Activated T-cell treated with anti-CD3 and anti-CD28 coated beads for 4 hours (primary cell): ENCODE measurements at places on chromosomes 7 and 10.

GRCh38 chr7:139068544-139069399, 32.9 kb upstream of the ZC3HAV1L start:
- DNase-seq, result no peak

DNA sequence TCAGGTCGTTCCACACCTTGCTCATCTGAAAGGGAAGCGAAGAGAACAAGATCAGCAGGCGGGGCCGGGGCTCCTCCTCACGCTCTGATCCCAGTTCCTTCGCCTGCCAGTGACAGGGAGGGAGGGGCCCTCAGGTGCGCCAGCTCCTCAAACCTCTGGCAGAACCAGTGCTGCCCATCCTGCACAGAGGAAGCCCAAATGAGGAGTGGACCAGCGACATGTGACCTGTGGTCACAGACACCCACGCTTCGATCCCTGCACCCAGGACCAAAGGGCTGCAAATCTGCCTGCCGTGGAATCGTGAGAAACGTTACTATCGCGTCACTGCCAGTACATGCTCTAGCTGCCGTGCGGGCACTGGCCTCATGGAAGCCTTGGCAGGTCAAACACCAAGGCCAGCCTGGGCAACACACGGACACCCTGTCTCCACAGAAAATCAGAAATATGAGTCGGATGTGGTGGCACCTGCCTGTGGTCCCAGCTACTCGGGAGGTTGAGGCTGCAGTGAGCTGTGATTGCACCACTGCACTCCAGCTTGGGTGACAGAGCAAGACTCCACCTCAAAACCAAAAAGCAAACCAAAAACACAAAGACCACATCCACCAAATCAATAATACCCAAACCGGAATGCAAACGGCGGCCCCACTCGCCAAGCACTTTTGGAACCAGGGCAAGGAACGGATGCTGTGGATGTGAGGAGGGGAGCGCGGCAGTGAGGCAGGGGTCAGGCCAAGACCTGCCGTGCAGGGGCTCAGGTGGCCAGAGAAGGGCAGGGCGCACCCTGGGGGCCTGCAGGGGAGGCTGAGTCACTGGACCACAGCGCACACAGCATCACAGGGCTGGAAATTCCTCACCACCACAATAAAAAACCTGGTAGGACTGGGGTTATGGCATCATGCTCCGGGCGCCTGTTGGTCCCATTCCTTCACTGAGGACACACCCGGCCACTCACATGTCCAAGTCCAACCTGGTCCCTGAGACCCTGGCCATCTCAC, 13.4 kb downstream of the NUDT1 start:
- DNase-seq, result no peak

- DNase-seq, result no peak
Measured at GRCh38 chr7:4460597-4460996, 221.5 kb upstream of the FOXK1 start.

DNA sequence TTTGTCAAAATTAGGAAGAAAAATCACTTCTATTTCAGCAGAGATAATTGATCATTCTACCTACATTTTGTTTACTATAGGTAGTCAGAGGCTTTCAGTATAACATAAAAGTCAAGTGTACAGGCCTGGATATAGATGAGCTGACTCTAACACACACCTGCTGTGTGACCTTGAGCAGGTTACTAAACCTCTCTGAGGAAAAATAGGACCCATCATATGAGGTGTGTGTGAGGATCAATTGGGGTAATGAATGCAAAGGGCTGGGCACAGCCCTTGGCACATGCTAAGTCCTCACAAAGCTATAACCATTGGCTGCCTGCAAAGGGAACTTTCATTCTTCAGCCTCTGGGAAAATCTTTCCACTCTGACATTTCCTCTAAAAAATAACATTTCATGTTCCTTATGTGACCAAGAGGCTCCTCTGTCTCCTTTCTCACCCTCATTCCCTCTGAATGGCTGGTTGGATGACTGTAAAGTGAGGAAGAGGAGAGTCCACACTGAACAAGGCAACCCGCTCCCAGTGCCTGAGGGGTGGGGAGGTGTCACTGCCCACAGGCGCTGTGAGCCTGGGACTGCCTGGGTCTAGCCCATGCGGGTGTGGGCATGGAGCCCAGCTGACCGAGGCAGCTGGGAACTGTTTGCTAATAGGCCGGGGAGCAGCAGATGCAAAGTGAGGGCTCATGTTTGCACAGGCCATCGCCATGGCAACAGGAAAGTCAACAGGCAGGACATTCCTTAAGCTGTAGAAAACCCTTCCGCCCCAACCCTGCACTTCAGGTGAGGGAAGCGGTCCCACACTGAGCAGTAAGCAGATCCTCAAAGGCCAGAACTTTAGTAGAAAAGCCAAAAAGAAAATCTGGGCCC, 36.8 kb downstream of the MYOF start:
- no peak for DNase-seq

DNA sequence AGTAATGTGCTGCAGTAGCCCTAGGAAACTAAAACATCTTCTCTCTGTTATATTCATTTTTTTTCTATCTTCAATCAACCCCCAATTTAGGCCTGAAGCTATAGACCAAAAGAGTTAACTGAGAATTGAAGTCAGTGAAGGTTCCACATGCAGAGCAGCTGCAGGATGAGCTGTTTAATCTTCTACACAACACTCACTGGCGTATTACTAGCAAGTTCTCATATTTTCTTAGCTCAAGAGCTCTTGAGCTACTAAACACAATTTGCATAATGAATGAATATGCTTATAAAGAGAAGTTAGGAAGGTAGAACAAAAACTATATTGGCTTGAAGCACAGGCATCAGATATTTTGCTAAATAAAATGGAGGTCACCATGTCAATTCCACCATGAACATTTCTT, 41.2 kb upstream of the GPR22 start:
- DNase-seq, result no peak
